Common myeloid progenitor, CD34-positive (primary cell): ENCODE measurements at places on chromosomes 2 and 18.

GRCh38 chr2:138335036-138335435 lies 166.5 kb upstream of the SPOPL start:
- H3K27me3 ChIP-seq, result no peaks in the 10 kb centered on the region
- H3K4me1 ChIP-seq, result no peaks in the 10 kb centered on the region
- no peak for DNase-seq
- no peak overlapping the region for H3K4me3 ChIP-seq
- H3K36me3 ChIP-seq, result no peaks in the 10 kb centered on the region

GRCh38 chr2:159169187-159169586 lies 117.3 kb downstream of the WDSUB1 start:
- peaks cover 4% of the 10 kb centered on the region for H3K36me3 ChIP-seq
- no peak overlapping the region for H3K4me3 ChIP-seq
- no peaks in the 10 kb centered on the region for H3K27me3 ChIP-seq
- DNase-seq, result no peak

- H3K36me3 ChIP-seq, result no peaks in the 10 kb centered on the region
- no peak overlapping the region for H3K4me3 ChIP-seq
- H3K4me1 ChIP-seq, result peaks cover 7% of the 10 kb centered on the region
- no peak for DNase-seq
- no peak overlapping the region for H3K27ac ChIP-seq
Observed at GRCh38 chr2:230677201-230677946, 35.3 kb upstream of the CAB39 start.

- no peaks in the 10 kb centered on the region for H3K27me3 ChIP-seq
- H3K27ac ChIP-seq, result no peak overlapping the region
- H3K4me1 ChIP-seq, result no peaks in the 10 kb centered on the region
Observed at GRCh38 chr18:10760986-10761385, 235.2 kb downstream of the NAPG start.
